ENCODE measurements at places on chromosomes 2 and 18.
A peak's percentile ranks its signal among the peaks of the same experiment; 100 is the strongest.

GRCh38 chr2:204860274-204860673 is 315.0 kb downstream of the PARD3B start:
- no peak for DNase-seq

DNA sequence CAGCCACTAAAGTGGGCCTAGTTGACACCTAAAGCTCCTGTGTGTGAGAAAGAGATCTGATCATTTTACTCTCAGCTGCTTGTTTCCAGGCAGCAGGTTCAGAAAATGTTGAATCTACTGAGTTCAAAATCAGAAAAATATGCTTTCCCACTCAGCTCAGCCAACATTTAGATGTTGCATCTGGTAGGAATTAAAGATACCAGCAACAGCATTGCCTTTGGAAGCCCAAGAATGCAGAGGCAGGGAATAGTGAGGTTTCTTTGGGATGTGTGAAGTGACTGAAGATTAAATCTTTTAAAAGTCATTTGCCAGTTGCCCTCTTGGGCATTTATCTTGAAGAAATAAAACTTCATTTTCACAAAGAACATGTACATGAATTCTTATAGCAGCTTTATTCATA is 33.9 kb upstream of the DOCK10 start:
- DNase-seq, result no peak

DNA sequence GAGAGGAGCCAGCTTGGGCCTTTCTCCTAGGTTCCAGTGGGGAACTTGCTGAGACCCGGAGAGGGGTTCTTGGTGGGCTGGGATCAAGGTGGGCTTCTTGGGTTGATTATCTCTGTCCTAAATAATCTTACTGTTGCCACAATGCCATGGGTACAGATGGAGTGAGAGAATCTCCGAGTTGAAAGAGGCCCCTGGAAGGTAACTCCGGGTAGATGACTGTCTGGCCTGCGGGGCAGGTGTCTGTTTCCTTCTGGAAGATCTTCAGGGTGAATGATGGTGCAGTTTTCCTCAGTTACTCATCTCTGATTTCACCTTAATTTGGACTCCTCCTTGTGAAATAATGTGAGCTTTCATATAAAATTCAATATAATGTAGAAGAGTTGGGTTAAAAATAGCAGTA is 159.4 kb downstream of the ACTR3 start:
- no peak for DNase-seq

- peak; percentile 47 for DNase-seq
Measured at GRCh38 chr2:144183727-144184126, 336.2 kb downstream of the ZEB2 start.

DNA sequence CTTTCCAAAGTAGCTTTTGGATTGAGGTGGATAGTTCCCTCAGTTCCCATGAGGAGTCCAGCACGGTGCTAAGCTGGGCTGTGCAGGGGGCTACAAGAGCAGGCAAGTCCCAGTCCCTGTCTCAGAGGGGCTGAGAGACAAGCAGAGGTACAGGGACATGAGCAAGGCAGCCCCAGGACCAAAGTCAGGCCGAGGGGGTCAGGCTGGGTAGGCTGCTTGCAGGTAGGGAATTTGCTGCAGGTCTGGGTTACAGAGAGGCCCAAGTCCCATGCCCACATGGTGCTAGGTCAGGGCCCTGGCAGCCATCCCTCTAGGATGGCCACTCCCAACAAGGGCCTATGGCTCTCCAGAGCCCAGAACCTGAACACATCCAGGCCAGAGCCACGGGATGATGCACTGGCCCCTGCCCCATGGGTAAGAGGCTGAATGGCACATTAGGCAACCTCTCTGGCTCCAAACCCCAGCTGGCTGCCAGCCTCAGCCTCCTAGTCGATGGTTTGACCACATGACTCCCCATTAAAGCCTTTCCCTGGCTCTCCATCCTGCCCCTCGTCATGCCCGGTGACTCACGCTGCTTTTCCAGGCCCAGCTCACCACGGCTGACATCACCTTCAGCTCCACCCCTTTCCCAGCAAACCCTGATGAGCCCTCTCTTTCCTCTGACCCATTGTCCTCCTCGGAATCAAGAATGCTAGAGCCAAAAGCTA is 83.7 kb downstream of the SDC1 start:
- DNase-seq, result no peak

- DNase-seq, result no peak
Measured at GRCh38 chr18:21805771-21806366, 65.3 kb downstream of the MIB1 start.

DNA sequence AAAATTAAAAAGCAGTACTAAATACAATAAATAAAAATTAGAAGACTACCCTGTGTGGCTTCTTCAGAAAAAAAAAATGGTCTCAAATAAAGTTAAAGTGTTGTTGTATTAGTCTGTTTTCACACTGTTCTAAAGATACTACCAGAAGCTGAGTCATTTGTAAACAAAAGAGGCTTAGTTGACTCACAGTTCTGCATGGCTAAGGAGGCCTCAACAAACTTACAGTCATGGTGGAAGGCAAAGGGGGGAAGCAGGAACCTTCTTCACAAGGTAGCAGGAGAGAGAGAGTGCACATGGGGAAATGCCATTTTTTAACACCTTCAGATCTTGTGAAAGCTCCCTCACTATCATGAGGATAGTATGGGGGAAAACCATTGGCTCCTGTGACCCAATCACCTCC is 612.8 kb downstream of the RNF144A start:
- no peak for DNase-seq

- DNase-seq, result no peak
Measured at GRCh38 chr18:7056026-7056425, 61.6 kb downstream of the LAMA1 start.

DNA sequence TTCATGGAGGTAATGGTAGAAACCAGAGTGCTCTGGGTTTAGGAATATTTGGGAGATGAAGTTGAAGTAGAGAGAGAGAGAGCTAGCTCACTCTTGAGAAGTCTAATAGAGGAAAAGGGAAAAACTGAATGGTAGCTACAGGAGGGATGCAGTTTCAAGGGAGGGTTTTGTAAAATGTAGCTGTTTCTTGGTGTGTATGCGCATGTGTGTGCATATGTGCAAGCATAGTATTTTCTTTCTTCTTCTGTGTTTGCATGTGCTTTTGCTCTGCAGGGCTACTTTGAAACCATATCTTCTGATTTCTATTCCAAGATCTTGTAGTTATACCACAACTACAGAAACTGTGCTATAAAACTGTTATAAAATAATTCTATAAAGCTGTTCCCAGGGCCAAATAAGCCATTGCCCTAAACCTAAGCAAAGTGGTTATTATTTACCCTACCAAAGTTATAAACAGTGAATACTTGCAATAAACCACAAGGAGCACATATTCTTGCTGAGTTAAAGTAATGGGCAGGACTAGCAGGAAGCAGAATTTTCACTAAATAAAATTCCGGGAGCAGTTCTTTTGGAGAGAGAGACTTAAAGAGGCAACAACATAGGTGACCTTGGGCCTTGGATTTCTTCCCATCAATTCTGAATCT is 145.3 kb upstream of the ZNF521 start:
- no peak for DNase-seq

GRCh38 chr18:32974421-32975162 is 201.8 kb upstream of the KLHL14 start:
- no peak for DNase-seq

DNA sequence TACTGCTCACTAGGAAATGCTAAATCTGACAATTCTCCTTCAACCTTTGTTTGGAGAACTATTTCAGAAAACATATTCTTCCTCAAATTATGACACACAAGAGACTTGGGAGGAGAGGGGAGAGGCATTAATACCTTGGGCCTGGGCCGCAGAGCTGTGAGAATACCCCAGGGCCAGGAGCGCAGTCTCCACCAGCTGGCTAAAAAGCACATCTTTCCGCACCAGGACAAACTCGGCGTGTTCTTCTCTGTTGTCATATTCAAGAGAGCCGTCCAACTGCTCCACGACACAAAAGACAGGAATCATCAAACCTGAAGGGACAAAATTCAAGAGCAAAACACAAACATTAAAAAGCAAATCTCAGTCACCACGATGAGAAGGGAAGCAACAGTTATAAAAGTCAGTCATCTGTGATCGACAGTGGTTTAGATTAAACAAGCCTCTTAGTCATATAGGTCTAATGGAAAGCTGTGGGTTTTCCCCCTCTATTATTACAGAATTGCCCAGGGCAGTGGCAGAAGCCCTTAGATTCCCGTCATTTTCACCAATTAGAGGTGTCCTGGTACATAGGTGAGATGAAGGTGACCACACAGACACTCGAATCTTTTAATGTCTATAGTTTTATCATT is 24.4 kb downstream of the SATB2 start:
- DNase-seq, result no peak

DNA sequence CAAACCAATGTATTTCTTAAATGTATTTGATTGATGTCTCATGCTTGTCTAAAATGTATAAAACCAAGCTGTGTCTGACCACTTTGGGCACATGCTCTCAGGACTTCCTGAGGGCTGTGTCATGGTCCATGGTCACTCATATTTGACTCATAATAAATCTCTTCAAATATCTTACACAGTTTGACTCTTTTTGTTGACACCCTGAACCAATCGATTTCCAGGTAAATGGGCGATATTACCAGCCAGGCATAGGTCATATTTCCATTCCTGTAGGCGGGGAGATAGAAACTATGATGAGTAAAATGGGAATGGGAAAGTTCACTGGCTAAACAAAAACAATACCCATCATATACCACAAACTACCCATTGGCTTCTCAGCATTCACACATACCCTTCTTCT is 9.3 kb upstream of the TRAPPC8 start:
- no peak for DNase-seq

GRCh38 chr2:99765731-99766318 is 276.0 kb upstream of the REV1 start:
- no peak for DNase-seq

GRCh38 chr2:96107708-96108065 is 8.7 kb downstream of the ADRA2B start:
- no peak for DNase-seq

DNA sequence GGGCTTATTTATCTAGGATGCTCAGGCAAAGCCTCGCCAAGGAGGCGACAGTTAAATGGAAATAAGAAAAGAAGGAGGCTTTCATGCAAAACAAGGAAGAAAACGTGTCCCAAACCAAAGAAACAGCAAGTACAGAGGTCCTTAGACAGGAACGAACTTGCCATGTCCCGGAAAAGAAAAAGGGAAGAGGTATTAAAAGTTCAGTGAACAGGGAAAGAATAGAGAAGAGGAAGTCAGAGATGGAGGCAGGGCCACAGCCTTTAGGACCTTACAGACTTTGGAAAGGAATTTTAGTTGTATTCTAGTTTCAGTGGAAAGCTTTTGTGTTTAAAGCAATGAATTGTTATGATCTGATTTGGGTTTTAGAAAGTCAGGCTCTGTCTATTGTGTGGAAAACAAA is 22.1 kb downstream of the IKZF2 start:
- DNase-seq, result no peak

GRCh38 chr2:208311321-208311720 is 45.3 kb downstream of the PIKFYVE start:
- DNase-seq, result no peak

- peak; percentile 64 for DNase-seq
Measured at GRCh38 chr2:218962859-218963492, 3.5 kb downstream of the CDK5R2 start.

- no peak for DNase-seq
Measured at GRCh38 chr18:53997064-53997463, 227.4 kb downstream of the MBD2 start.

- DNase-seq, result no peak
Measured at GRCh38 chr2:162029287-162029901, 44.6 kb downstream of the DPP4 start.

- DNase-seq, result no peak
Measured at GRCh38 chr18:62144338-62144737, 42.5 kb downstream of the PIGN start.

DNA sequence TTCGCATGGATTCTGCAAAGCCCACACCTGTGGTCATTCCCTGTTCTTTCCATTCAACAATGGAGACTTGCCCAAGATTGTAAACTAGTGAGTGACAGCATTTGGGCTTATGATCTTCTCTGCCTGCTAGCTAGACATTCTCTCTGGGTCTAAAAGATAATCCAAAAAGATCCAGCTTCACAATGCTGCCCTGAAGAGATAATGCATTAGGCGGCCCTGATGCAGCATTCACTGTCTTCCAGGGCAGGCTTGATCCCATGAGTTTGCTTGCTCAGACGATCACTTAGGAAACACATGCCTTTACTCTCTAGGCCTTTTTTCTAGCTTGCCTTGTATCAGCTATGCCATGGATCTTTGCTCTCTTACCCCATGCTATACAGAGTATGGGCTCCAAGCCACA is 196.1 kb downstream of the SETBP1 start:
- DNase-seq, result no peak

- DNase-seq, result no peak
Measured at GRCh38 chr2:20438334-20439192, 8.3 kb upstream of the RHOB start.

- DNase-seq, result no peak
Measured at GRCh38 chr18:38576349-38576748, 1010.8 kb upstream of the CELF4 start.

GRCh38 chr2:184004289-184004947 is 593.9 kb upstream of the ZNF804A start:
- DNase-seq, result no peak

DNA sequence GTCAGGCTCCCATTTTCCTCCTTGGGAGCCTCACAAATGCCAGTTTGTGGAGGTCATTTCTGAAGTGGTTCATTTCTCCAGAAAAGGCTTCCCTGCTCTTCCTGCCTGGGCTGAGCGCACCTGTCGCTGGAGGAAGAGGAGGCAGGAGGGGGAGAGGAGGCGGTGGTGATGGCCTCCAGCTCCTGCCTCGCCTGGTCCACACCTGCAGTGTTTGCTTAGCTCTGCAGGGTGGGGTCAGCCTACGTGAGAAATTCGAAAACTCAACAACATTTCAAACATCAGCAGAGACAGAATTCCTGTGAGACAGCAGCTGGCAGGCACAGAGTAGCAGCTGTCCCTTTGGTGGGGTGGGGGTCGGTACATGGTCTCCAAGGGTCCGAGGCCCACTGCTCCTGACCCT is 7.9 kb downstream of the IMPA2 start:
- DNase-seq, result no peak

DNA sequence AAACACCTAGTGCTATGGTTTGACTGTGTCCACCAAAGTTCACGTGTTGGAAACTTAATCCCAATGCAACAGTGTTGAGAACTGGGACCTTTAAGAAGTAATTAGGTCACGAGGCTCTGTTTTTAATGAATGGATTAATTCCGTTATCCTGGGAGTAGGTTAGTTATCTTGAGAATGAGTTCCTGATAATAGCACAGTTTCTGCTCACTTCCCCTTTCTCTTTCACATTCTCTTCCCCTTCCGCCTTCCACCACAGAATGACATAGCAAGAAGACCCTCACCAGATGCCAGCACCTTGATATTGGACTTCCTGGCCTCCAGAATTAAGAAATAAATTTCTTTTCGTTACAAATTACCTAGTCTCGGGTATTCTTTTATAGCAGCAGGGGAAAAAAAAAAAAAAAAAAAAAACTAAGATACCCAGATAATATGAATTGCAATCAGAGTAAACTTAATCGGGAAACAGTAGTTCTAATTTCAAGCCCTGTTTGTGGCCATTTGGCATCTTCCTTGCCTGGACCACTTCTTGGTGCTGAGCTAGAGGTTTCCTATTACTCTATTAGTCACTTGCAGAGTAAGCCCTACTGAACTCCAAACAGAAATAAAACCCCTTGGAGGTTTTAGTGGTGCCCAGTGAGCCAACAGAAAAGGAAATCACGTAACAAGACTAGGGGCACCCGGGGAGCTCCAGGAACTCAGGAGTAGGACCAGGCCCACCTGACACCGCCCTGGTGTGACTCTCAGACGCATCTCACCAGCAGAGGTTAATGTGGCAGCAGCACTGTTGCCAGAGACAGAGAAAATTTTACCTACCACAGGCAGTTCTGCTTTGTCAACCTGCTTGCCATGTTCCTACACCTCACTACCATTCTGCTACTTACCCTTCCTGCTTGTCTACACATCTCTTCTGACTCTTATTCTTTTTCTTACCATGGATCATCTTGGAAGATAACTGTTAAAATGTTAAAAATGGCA is 147.6 kb upstream of the CAB39 start:
- DNase-seq, result no peak
